ENCODE measurements at places on chromosomes 1 and 21.

GRCh38 chr1:99680270-99680669 is 34.4 kb downstream of the PALMD start:
- DNase-seq = no peak

- DNase-seq = no peak
Measured at GRCh38 chr1:117674521-117675400, 68.9 kb downstream of the TENT5C start.

- DNase-seq = no peak
Measured at GRCh38 chr1:195946500-195946899, 661.7 kb downstream of the KCNT2 start.

GRCh38 chr1:20319456-20320220 is 29.0 kb downstream of the VWA5B1 start:
- DNase-seq = no peak

- DNase-seq = no peak
Measured at GRCh38 chr21:36478207-36478701, 1.7 kb downstream of the CLDN14 start.
